ENCODE measurements at places on chromosomes 2 and 18.

- DNase-seq: no peak
These were observed 12.4 kb downstream of the LAMA3 start for GRCh38 chr18:23701544-23702064.

- DNase-seq: no peak
These were observed 2.6 kb downstream of the SLC66A2 start for GRCh38 chr18:79948719-79949411.

GRCh38 chr2:178244777-178245176 is 50.5 kb downstream of the OSBPL6 start:
- no peak for DNase-seq

DNA sequence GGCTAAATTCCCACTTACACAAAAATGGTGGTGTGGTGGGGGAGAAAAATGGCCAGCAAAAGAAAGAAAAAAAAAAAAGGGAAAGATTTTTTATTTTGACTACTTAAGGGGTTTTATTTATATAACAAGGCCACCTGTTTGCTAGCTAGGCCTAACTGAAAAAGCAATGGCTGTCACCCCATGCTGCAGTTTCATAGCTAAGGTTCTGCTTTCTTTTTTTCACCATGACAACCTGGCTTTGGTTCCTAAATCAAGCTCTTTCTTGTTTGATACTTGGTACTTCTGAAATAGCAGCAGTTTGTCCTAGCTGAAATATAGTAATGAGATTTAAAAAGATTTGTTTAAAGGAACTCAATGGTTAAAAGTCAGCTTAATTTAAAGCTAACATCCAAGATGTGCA is 433.2 kb upstream of the MEX3C start:
- no peak for DNase-seq

GRCh38 chr2:28390746-28391563 is 1.7 kb upstream of the FOSL2 start:
- peak; percentile 36 for DNase-seq

GRCh38 chr2:33022395-33022985 is 75.7 kb downstream of the LTBP1 start:
- no peak for DNase-seq

DNA sequence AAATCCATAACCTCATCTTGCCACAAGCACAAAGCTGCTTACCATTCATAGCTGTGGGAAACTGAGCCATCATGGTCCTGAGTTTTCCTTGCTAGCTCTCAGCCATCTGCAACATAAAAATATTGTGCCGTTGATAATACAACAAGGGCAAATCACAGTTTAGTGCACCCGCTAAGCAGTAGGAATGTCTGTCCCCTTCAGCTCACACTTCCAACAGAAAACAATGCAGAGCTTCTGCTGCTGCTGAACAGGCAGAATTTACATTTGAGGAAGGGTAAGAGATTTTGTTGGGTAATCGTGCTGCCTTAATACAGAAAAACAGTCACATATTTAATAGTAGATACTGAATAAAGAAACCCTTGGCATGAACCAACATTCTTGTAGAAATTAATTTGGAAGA is 32.3 kb downstream of the ITSN2 start:
- no peak for DNase-seq

GRCh38 chr2:159251296-159252173 is 35.0 kb downstream of the WDSUB1 start:
- no peak for DNase-seq

DNA sequence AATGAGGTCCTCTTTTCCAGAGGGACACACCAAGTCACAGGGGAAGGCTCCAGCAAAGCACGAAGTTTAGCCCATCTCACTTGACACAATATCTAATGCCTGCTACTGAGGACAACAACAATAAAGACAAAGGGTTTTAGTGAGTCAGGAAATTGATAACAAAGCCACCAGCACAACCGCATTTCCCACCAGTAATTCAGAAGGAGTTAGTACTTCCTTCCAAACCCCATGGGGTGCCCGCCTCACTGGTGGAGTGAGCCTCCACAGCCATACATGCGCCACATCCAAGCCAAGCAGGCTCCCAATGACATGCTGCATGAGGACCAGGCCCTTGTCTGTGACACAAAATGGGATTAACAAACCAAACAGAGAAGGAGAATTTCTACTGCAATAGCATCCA is 40.1 kb downstream of the MRPL35 start:
- no peak for DNase-seq

- DNase-seq: no peak
These were observed 33.9 kb downstream of the ADRA2B start for GRCh38 chr2:96082211-96083063.

- DNase-seq: no peak
These were observed 52.9 kb downstream of the DCDC2C start for GRCh38 chr2:3756306-3756705.

DNA sequence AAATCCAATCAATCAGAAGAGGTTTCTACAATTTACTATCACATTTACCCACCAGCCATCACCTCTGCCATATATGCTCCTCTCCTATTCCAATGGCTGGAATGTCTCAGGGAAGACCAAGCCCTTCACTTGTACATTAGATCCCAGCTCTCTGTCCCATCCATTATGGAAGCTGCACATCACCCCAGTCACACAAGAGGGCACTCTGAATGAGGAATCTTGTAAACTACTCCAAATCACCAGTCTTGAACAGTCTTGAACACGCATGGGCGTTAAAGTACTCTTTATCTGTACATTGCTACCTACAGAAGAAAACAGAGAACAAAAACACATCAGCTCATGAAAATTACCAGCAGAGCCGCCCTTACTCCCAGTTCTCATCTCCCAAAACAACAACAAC is 38.7 kb downstream of the ZC3H8 start:
- DNase-seq: no peak

- DNase-seq: no peak
These were observed 21.4 kb upstream of the STON1 start for GRCh38 chr2:48508461-48509124.

DNA sequence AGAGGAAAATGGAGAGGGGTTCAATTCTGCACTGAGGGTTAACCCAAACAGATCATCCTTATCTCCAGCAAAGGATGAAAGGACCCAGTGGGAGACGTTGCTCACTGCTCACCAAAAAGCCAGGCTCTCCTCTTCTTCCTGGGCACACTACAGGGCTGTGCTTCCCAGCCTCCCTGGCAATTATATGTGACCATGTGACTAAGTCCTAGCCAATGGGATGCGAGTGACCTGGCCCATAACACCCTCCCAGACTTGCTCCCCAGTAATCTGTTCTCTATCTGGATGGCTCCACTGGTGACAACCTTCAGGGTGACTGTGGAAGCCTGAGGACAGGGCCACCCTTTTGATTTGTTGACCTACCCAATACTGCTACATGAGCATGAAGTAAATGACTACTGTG is 10.9 kb upstream of the PRKCE start:
- no peak for DNase-seq

GRCh38 chr18:47215554-47216138 is 35.8 kb downstream of the SKOR2 start:
- DNase-seq: no peak

GRCh38 chr18:63979409-63979920 is 9.6 kb downstream of the SERPINB8 start:
- no peak for DNase-seq

DNA sequence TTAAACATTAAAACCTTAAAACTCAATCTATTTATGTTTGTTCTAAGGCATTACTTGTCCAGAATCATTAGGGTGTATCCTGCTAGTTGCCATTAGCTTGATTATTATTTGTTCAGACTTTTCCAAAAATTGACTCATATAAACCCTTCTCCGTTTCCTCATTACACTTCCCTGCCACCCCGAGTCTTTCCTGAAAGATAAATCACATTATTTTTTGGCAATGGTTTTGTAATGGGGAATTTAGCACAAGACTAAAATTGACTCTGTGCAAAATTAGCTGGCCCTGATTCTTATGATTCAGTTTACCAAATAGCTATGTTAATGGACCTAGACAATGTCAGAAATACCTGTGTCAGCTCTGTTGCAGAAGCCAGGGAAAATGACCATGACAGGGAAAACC is 112.2 kb upstream of the NT5C1B start:
- no peak for DNase-seq

DNA sequence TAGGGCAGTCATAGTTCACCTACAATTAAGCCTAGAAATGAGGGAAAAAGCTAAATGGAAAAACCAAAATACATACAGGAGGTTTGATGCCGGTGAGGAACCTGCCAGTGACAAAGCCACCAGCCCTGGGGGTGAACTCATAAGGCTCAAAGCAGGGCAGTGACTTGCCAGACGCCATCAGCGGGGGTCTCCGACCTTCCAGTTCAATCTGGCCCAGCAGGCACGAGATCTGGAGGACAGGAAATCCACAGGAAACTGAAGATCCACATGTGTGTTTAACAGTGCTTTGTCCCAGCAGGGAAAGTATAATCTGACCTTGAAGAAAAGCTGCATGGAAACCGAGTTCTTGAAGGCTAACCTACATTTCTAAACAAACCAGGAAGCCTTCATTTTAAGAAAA is 60.1 kb downstream of the POLR1A start:
- DNase-seq: no peak

DNA sequence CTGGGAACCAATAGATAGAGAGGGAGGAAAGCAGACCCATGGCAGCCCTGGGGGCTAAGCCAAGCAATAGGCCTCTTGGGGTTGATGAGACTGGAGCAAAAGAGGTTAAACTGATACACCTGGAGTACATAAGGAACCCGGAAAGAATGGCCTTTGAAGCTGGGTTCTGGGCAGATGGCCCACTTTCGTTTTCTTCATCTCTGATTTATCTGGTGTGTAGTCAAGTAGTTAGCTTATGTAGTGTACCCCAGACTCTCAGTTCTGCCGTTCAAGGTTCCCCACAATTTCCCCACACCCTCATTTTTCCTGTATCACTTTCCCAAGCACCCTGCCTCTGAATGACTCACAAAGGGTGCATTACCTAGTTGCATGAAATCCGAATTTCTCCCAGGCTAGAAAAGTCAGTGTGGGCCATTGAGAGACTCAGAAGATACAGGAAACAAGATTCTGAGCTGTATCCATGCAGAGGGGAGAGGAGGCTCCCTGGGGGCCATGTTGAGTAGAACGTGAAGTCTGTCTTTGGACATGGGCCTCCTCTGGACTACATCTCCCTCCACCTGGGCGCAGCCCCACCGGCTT is 235.0 kb downstream of the LOXHD1 start:
- DNase-seq: no peak

DNA sequence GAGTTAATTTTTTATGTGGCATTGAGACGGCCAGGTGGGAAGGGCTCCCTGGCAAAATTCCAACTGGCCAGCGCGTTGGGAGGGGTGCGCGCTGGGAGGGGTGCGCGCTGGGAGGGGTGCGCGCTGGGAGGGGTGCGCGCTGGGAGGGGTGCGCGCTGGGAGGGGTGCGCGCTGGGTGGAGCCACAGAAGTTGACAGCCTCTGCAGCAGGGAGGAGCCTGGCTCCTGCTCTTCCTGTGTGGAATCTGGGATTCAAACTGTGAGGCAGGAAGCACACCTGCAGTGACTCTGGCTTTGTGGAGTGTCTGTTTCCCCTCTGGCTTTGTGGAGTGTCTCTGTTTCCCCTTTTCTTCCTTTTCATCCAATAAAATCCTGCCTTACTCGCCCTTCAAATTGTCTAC is 147.9 kb upstream of the CBLN2 start:
- no peak for DNase-seq

GRCh38 chr2:128319631-128320191 is 1.0 kb upstream of the HS6ST1 start:
- no peak for DNase-seq

DNA sequence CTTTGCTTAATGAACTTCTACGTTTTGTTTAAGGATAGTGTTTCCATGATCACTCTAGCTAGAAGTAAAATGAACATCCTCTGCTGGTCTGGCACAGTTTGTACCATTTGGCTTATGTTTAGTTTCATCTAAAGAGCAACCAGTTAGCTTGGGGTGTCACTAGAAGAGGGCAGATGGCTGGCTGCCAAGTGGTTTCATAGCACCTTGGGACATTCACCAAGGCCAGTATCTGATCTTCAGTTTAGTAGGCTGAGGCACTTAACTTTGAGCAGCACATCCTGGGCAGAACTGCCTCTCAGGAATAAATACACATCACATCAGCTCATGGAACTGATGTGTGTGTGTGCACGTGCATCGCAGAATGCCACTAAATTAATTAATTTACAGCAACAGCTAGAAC is 68.4 kb downstream of the NXPH2 start:
- no peak for DNase-seq

DNA sequence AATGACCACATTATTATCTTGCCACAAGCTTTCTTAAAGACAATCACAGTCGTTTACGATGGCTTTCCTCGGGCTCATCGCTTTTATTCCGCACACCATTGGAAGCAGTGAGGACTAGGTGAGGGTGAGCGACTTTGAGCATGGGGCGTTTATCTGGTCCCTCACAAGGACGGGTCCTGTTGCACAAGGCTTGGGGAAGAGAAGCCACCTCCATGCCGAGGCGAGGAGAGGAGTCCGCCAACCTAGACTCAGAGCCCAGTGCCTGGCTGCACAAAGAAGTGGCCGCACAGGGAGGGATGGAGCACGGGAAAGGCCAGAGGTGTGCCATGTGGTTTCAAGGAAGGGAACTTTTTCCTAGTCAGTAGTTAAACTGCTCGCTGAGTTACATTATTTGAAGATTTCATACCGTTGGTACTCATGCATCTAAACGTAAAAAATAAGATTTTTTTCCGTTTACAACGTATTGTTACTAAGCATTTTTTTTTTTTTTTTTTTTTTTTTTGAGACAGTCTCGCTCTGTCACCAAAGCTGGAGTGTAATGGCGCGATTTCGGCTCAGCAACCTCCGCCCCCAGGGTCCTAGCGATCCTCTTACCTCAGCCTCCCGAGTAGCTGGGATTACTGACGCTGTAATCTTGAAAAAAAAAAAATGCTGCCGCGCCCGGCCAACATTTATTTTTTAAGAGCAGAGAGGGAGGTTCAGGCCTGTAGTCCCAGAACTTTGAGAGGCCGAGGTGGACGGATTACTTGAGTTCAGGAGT is 849 bp upstream of the CYP27C1 start:
- DNase-seq: no peak

DNA sequence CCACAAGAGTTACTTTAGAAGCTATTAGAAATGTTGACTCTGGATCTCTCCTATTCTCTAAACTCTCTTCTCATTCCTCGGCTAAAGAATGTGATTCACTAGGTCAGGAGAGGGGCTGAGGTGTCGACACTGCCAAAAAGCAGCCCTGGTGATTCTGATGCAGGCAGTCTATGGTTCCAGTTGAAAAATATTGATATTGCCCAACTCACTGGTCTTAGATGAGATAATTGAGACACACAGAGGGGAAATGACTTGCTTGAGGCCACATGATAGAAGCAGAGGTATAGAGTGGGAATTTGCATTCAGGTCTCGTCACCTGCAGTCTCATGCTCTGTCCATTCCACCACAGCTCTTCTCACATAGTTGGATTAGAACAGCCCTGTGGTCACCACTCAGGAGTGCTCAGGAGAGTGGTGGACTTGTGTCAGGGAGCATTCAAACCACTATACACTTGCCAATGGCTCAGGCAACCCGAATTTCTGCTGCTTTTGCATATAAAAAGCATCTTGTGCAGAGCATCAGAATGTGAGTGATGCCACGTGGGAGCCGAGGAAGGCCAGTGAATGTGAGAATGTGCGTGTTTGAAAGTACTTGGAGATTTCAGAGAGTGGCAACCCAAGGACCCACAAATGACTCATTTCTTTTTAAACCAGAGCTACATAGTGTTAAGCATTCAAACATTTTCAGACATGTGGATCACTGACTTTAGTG is 65.1 kb upstream of the CTLA4 start:
- DNase-seq: no peak

- DNase-seq: no peak
These were observed 96.1 kb downstream of the MAP2 start for GRCh38 chr2:209519906-209520305.

- DNase-seq: no peak
These were observed 2.1 kb downstream of the NDC80 start for GRCh38 chr18:2573408-2573807.

All from activated gamma-delta T cell (primary cell).